Activated T-cell treated with anti-CD3 and anti-CD28 coated beads, Interleukin-2, amount 50 U/mL, for 4 hours (primary cell): ENCODE measurements at places on chromosomes 12 and 14. TPM values are rescaled to one million over a fixed set of nuclear protein-coding genes. Genes with fewer than 3 reads are reported as not detected.

GRCh38 chr14:24630087-24630871 is 3.7 kb downstream of the GZMB start:
- DNase-seq = no peak

The CFAP54 gene
- total RNA-seq = 0.32 TPM

DNA sequence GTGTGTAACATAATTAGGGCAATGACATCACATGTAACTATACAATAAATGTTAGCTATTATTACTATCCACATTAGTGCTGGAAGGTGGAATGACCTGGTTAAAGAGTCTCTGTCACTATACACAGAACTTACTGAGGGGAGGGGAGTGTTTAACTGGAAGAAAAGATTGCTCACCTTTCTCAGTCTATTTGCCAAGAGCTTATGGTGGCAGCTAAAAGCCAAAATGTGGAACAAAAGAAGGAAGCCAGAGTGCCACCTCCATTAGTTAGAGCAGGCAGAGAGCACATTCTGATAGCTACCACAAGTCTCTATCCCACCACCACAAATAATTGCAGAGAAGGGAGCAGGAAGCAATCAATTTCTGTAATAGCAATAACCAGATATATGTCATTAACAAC is 124.4 kb downstream of the MED13L start:
- no peak for DNase-seq

GRCh38 chr12:121025442-121026226 is 9.3 kb upstream of the C12orf43 start:
- DNase-seq = no peak

DNA sequence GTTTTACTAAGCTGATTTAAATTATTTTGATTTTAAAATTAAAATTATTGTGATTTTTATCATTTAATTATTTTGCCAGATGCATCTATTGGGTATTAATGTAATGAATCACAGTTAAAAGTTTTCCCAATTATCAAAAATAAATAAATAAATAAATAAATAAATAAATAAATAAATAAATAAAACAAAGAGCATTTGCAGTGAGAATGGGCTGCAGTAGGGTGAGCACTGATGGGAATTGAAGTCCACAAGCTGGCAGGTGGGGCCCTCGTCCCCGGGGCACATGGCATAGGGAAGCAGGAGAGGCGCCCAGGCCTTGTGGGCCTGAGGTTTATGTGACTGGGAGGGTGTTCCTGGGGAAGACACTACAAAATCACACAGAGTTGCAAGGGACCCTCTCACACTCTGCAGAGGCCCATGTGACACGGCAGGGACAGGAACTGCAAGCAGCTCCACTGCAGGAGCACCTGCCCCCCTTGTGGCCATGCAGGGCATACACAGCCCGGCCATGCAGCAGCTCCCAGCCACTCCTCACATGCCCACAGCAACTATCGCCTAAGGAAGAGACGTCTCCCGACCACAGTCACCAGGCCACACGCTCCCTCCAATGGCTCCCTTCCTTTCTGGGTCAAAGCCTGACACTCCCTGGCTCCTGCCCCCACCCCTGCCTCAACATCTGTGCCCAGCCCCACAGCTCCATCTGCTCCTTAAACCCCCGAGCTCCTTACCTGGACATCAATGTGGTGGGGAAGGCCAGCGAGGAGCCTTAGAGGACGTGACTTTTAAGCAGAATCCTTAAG is 256.3 kb upstream of the SFSWAP start:
- DNase-seq = no peak

The PAX9 gene
- total RNA-seq = 0.08 TPM

The FGF23 gene
- total RNA-seq = not detected

DNA sequence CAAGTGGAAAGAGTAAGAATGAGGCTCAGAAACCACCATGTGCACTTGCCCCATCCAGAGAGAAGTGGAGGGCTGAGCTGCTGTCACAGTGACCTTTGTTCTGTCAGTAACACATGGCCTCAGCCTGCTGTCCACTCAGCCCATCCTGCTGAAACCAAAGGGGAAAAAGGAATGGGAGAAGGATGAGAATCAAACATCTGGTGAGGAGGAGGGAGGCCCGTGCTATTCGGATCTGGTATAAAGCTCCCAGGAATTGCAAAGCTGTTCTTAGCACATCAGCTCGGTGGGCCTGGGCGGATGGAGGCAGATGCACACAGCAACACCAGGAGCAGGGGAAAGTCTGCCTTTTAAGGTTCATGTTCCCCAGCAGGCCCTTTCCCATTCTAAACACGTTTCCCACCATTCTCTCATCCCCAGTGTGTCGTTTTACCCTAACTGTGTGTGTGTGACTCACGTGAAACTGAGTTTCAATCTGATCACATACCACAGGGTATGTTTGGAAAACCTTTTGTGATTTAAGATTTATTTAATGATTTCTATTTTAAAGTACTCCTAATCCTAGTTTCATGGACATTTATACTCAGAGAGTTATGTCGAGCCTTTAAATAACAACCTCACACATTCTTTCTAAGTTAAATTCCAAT is 36.8 kb downstream of the RTRAF start:
- no peak for DNase-seq

DNA sequence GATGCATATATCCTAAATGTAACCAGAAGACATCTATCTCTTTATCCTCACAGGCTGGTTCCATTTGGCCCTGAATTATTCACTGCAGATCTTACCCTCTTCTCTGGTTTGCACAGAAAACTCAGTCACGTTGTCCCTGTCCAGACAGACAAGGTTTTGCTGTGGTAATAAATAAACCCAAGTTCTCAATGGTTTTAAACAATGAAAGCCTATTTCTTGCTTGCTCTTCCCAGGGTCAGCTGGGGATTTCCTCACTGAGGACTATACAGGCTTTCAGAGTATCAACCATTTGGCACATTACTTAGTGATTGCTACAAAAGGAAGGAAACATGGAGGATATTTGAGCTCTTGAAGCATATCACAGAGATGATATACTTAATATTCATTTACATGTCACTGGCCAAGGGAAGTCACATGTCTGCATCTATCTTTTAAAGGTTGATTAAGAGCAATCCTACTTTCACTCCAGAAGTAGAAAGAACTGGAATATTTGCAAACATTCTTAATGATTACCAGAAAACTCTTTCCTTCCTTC is 24.4 kb upstream of the E2F7 start:
- no peak for DNase-seq

The KRT7 gene
- total RNA-seq = 1.5 TPM

- no peak for DNase-seq
Observed at GRCh38 chr12:102799229-102799628, 117.8 kb downstream of the PAH start.

GRCh38 chr12:12460935-12461922 is 101.4 kb downstream of the DUSP16 start:
- no peak for DNase-seq

DNA sequence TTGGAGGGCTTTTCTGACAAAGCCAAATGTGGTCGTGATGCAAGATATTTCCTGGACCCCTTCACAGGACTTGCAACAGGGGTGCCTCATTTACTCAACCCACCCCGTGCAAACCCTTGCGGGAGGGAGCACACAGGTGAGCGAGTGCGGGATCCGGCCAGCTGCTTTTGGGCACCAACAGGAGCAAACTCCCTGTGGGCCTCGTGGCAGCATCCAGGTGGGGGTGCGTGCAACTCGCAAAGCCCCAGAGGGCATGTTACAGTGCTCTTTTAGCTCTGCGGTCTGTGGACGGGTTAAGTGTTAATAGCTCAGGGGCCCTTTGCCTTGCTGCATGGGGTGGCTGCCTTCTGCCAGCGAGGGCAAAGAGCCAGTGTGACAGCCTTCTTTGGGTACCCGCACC is 707.6 kb upstream of the MDGA2 start:
- no peak for DNase-seq

GRCh38 chr12:56836800-56837663 is 73.9 kb downstream of the HSD17B6 start:
- DNase-seq = peak; percentile 20

The TMEM229B gene
- total RNA-seq = 4.9 TPM

DNA sequence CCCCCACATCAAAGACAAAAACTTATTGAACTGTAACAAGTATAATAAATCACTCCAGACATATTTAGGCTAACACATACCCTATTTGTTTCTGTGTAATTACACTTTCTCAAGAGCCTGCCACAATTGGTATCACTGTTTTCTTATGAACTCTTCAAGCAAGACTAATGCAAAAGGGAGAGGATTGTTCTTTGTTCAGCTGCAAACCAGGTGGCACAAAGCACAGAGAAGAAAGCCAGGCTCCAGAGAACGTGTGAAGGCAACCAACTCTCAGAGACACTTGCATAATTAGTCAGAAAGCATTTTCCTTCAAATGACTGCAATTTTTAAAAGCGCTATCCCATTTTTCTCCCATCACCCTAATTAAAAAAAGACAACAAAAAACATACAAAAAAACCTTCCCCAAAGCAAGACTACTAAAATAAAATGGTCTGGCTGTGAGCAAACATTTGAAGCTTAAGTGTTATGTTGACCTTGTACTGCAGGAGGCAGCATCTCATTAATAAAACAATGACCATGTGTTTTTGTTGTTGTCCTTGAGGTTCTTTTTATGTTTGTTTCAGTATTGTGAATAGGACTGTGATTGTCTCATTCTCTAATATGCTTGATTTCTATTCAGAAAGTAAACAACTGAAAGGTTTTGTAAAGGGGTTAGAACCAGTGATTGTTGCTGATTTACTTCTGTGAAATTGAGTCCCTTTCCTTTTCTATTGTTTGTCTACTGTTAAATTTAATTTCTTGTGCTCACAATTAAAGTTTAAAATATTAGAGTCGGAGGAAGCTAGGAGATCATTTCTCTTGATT is 452.7 kb upstream of the PDE3A start:
- DNase-seq = no peak

The ASCL1 gene
- total RNA-seq = not detected

The TAS2R30 gene
- total RNA-seq = 0.78 TPM

The LIN7A gene
- 0.13 TPM for total RNA-seq

GRCh38 chr14:96268431-96269358 is 12.7 kb downstream of the BDKRB1 start:
- DNase-seq = no peak

GRCh38 chr12:26748741-26749431 is 84.1 kb downstream of the ITPR2 start:
- DNase-seq = no peak

The CHST11 gene
- total RNA-seq = 70.7 TPM

The KRT75 gene
- total RNA-seq = not detected

GRCh38 chr12:52691841-52692150 is 11.5 kb downstream of the KRT77 start:
- no peak for DNase-seq

The DEGS2 gene
- 0.40 TPM for total RNA-seq

GRCh38 chr14:54603362-54603761 is 36.4 kb downstream of the SAMD4A start:
- DNase-seq = no peak

DNA sequence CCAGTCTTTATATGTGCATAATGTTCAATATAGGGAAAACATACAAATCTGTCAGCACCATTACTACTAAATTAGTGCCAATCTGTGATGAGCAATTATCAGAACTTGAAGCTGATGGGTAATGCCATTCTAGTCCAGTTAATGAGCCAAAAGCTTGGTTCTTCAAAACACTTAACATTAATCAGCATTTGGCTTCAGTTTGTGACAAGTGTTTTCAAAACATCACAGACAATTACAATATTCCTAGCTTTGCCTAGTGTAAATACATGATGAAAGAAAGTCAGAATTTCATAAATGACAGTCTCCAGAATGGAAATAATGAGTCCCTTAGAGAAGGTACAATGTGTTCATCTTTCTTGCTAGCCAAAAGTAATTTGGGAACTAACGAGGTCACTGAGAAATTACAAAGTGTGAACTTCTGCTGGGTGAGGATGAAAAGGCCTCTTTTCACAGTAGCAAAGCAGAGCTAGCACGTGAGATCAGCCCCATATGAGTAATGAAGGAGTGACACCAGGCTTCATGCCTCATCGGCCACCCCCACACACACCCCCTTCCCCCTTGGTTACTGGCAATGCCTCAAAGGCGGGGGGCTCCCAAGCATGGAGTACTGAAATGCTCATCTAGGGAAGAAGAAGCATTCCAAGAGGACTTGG is 180.6 kb upstream of the EEA1 start:
- DNase-seq = no peak

The TPH2 gene
- not detected for total RNA-seq

The RAB15 gene
- 3.7 TPM for total RNA-seq

DNA sequence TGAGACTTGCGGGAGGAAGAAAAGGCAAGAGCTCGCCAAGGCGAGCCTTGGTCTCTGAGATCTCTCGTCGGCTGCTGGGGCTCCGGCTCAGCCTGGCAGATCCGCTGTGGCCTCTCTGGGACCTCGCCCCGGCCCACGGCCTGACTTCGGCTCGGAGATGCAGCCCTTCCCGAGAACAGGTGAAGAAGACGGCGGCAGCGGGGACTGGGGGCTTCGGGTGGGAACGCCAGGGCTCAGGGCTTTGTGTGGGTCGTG is 6.0 kb upstream of the HOXC9 start:
- DNase-seq = no peak

The COCH gene
- total RNA-seq = 0.82 TPM

DNA sequence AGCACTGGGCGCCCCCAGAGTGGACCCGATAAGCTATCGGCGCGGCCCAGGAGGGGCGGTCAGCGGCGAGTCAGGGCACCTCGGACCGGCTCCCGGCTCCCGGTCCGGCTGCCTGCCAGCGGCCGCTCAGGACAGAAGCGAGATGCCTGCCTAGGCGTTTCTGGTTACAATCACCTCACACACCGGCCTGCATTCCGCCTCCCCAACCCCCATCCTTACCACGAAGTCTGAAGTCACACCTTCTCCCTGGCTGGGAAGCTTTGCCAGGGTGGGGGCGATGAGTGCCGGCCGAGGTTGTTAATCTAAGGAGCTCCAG is 42.6 kb upstream of the TBX5 start:
- DNase-seq = no peak

- no peak for DNase-seq
Observed at GRCh38 chr14:35247777-35248475, 44.3 kb upstream of the PSMA6 start.

GRCh38 chr12:94265539-94265938 is 117.2 kb downstream of the PLXNC1 start:
- no peak for DNase-seq

- peak; percentile 86 for DNase-seq
Observed at GRCh38 chr14:75654127-75654732, 6.4 kb downstream of the ERG28 start.

The AQP2 gene
- not detected for total RNA-seq

DNA sequence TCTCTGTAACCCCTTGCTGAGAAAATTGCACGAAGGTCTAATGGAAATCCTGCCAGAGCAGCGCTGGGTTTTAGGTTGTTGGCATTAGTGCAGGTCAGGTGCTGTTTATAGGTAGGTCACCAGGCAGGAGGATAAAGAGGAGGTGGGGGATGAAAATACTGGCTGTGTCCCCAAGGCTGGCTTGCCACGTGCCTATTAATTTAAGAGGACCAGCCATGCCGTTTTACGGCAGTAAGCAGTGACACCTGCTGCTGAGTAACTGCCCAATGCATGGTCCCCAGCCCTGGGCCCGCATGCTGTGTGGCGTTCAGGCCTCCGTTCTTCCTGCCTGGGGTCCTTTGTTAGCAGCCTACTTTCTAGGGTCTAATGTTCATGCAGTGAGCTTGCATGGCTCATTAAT is 67.2 kb downstream of the WDR20 start:
- DNase-seq = no peak
